Left ventricle myocardium inferior (tissue), 1 donor: ENCODE measurements at places on chromosomes 12 and 14. TPM values are rescaled to one million over a fixed set of nuclear protein-coding genes. Genes with fewer than 3 reads are reported as not detected.

SDR9C7 gene
- not detected for total RNA-seq

EPS8 gene
- total RNA-seq, result 18.9 TPM

IRAK4 gene
- 4.4 TPM for total RNA-seq

ESR2 gene
- 1.0 TPM for total RNA-seq

TEX22 gene
- total RNA-seq, result 0.99 TPM

TMCC3 gene
- total RNA-seq, result 1.7 TPM

C12orf54 gene
- not detected for total RNA-seq

PDE3A gene
- 161 TPM for total RNA-seq

DPF3 gene
- 37.7 TPM for total RNA-seq

FAM181A gene
- total RNA-seq, result not detected

SLC7A7 gene
- 4.6 TPM for total RNA-seq

COL2A1 gene
- total RNA-seq, result not detected

C1QL4 gene
- not detected for total RNA-seq

ACOT6 gene
- not detected for total RNA-seq

DAO gene
- total RNA-seq, result not detected

EFS gene
- 3.6 TPM for total RNA-seq
